CD8-positive, alpha-beta memory T cell (primary cell): ENCODE measurements at places on chromosomes 13 and 19.

DNA sequence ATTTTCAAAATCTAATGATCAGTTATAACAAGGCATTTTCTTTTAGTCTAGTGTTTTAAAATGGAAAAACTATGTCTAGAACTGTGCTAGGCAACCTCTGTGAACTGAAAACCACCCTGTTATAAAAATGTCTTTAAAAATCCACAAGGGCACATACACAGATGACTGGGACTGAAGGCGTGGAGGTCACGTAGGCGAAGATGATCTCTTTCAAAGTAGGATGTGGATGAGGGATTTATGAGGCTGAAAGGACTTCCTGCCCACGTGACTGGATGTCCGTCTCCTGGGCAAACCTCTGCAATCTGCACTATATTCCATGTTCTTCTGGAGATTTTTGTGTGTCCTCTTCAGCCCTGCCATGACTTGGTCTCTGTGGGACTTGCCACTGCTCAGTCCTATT lies 84.2 kb upstream of the ZNF536 start:
- DNase-seq, result no peak

DNA sequence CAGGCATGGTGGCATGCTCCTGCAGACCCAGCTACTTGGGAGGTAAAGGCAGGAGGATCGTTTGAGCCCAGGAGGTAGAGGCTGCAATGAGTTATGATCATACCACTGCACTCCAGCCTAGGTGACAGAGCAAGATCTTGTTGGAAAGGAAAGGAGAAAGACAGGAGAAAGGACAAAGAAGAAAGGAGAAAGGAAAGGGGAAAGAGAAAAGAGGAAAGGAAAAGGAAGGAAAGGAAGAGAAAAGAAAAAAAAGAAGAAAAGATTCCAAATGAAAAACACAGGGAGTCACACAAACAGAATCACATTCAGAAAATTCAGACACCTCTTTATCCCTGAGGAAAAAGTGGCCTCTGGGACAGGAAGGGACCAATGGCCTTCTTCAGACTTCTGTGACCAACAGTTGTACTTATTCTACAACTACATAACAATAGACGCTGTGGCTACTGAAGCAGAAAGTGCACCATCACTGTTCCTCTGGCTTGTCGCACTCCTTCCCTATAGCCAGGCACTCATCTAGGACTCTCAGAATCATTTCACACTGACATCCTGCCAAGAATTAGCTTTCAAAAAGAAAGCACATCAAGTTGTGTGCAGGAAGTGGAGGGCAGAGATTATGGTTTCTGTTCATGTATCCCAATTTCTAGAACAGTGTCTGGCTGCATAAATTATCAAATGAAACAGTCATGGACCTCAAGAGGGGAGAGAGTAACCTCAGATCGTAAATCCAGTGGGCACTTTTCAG lies 5.9 kb downstream of the MTMR6 start:
- no peak for DNase-seq

DNA sequence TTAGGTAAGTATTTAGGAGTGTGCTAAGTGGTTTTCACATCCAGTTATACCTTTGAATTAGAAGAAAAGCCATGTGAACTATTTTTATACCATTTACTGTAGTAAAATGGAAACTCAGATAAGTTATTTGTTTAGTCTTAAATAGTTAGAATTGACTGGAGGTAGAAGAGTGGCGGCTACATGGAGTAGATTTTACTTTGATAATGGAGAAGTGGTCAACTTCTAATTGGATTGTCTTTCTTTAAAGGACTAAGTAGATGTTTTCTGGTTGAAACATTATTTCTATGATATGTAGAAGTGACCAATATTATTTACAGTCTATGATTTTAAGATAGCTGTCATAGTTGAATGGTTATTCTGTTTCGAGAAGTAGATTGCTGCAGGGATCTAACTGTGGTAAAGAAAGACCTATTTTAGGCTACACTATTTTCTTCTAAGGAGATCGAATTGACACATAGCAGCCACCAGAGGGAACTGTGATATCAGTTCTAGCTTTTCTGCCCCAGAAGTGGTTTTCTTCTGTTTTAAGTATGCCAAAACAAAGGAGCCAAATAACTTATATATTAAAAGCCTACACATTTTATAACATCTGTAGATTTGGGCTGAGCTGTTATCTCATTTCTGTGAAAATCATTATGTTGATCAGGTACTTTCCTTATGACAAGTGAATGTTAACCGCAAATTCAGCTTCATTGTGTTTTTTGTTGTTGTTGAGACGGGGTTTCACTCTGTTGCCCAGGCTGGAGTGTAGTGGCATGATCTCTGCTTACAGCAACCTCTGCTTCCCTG lies 26.1 kb downstream of the ZMYM2 start:
- peak; percentile 8 for DNase-seq

- DNase-seq, result no peak
These were observed 97.1 kb upstream of the UBAC2 start for GRCh38 chr13:99103536-99103935.

DNA sequence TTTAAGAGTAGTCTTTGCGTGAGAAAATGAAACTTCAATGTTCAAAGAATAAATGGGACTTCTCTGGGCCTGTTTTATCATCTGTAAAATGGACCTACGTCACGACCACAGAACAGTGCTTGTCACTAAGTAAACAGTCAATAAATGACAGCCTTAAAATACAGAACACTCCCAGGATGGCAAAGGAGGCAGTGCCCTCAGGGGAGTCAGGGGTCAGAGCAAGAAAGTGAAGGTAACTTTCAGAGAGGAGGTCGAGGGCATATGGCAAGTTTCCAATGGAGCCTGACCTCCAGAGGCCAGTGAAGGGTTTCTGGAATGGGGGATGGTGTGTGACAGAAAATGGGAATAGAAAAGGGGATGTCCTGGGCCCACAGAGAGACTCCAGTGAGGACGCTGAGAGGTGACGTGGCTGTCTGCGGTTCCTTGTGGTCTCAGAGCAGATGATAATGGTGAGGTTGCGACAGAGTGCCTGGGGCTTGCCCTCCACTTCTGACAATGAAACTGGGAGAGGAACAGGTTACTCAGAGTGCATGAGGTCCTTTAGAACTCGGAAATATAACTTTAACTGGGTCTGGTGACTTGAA lies 91.8 kb downstream of the UBL3 start:
- DNase-seq, result peak; percentile 77

- no peak for DNase-seq
These were observed 1796.5 kb upstream of the MIR17HG start for GRCh38 chr13:89550938-89551337.

GRCh38 chr13:44050450-44051063 lies 170.9 kb downstream of the LACC1 start:
- no peak for DNase-seq

GRCh38 chr13:30027569-30028455 lies 177.4 kb upstream of the UBL3 start:
- no peak for DNase-seq

GRCh38 chr19:50797781-50798658 lies 7.8 kb downstream of the ACP4 start:
- DNase-seq, result no peak

- DNase-seq, result peak; percentile 44
These were observed 8.6 kb upstream of the HIPK4 start for GRCh38 chr19:40398417-40399131.

- DNase-seq, result no peak
These were observed 5.2 kb downstream of the TRIP10 start for GRCh38 chr19:6744381-6745301.

- DNase-seq, result peak; percentile 43
These were observed 1.3 kb downstream of the IZUMO1 start for GRCh38 chr19:48745208-48745995.

DNA sequence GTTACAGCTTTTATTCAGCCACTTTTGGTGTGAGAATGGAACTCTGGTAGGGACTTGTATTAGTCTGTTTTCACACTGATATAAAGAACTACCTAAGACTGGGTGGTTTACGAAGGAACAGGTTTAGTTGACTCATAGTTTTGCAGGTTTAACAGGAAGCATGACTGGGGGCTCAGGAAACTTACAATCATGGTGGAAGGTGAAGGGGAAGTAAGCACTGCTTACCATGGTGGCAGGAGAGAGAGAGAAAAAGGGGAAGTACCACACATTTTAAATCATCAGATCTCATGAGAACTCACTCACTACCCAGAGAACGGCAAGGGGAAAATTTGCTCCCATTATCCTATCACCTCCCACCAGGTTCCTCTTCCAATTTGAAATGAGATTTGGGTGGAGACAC lies 942.2 kb downstream of the PCDH17 start:
- DNase-seq, result no peak

DNA sequence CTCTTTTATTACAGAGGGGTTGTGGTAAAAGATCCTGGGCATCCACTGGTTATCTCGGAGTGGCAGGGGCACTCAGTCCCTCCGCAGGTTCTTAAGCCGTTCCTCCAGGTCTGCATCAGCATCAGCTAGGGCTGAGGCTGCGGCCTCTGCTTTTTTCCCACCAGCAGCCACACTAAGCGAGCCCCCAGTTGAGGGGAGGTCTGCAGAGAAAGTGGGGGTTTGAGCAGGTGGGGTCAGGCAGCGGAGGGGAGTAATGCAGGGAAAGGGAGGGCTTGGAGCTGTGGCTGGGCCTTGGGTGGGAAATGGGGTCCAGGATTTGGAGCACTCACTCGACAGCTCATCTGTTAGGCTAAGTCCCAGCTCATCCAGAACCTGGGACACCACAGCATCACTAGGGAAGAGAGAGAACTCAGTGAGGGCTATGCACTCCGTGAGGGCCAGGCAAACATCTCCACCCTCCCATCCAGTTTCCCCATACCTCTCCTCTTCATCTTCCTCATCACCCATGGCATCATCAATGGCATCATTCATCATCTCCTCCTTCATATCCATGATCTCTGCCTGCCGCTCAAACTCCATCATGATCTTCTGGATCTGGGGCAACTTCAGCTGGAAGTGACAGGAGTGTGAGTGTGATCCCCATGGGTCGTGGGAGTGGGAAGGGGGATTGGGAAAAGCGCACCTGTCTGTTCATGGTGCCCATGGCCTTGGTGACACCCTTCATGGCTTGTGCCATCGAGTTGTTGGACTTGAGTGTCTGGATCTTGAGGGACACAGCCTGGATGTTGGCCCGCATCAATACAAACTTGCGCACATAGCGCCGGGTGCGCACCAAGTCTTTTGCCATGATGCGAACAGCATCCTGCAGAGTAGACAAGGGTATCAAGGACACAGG lies 3.1 kb downstream of the CHMP2A start:
- DNase-seq, result no peak

GRCh38 chr19:20278342-20278741 lies 111.3 kb downstream of the ZNF486 start:
- peak; percentile 50 for DNase-seq

GRCh38 chr13:51643882-51644281 lies 59.6 kb downstream of the WDFY2 start:
- DNase-seq, result no peak

DNA sequence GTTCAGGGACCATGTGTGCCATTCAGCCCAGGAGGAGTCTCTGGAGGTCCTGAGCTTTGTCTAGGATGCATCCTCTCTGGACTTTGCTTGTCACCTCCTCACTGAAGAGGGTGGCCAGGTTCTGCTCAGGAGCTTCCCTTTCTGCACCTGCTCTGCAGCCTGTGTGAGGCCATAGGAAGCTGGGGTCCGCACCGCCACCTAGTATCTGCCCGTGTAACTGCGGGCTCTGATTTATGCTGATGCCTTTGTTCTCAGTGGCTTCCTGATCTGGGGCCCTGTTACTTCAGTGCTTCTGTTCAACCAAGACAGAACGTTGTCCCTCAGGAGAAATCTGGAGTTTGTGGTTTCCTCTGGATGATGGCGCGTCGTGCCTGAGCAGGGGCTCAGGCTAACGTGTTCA lies 15.5 kb downstream of the ZNF610 start:
- DNase-seq, result no peak

- DNase-seq, result peak; percentile 82
These were observed 2.0 kb downstream of the SLC1A5 start for GRCh38 chr19:46786236-46787039.

DNA sequence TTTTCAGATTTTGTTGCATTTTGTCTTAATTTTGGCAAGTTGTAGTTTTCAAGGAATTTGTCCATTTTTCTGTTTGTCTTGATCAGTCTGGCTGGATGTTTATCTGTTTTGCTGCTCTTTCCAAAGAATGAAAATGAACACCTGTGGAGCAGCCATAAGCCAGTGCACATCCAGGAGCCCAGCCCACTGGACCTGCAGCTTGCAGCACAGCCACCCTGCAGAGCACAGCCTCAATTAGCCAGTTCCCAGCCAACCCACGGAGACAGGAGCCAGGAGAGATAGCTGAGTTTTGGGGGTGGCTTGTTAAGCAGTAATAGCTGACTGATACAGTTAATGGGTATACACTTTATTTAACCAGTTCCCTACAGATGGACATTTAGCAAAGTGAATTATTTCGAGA lies 38.0 kb upstream of the URI1 start:
- no peak for DNase-seq

GRCh38 chr13:84352946-84353345 lies 470.7 kb upstream of the SLITRK1 start:
- no peak for DNase-seq

- no peak for DNase-seq
These were observed 213.7 kb downstream of the RFC3 start for GRCh38 chr13:34031610-34032009.

DNA sequence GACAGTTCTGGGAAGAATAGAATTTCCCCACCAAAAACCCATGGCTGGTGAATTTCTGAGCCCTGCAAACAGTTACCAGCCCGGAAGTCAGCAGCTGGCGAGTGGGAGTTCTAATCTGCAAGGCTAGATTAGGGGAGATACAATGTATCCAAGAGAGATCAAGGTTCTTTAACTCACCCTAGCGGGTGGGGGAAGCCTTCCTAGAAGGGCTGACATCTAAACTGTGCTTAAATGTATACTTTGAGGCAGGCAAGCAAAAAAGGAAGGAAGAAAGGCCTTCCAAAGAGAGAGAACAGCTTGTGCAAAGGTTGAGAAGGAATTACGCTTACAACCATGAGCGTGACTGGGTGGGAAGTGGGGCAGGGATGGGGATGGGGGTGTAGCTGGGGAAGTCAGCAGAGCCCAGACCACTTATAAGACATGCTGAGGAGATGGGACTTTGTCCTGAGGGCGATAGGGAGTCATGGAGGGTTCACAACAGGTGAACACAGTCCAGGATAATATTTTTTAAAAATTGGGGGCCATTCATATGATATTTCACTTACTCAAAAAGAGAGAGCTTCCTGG lies 20.8 kb upstream of the ZNRF4 start:
- no peak for DNase-seq

- peak; percentile 51 for DNase-seq
These were observed 608 bp downstream of the CNN2 start for GRCh38 chr19:1026783-1027649.

DNA sequence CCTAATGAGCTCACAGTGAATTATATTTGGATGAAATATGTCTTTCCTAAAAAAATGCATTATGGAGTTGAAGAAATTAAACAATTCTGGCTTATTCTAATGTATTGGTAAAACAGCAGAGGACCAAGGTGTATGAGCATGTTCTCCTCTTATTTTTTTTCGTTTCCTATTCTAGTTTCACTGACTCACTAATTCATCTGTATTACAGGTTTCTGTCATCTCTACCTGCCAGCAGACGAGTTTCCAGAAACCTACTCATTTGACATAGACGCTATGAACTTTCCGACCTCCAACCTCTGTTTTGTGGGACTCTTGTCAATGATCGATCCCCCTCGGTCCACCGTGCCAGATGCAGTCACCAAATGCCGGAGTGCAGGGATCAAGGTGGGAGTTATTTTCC lies 20.3 kb downstream of the ATP12A start:
- DNase-seq, result no peak
